Cardiac muscle cell (in vitro differentiated cells and primary cell): ENCODE measurements at places on chromosomes 5 and 9. TPM values are rescaled to one million over a fixed set of nuclear protein-coding genes. Genes with fewer than 3 reads are reported as not detected.

SCAI gene
- 4.6 and 15.0 TPM in 2 replicates for total RNA-seq

GRCh38 chr5:170642776-170643436 is 139.1 kb downstream of the KCNIP1 start:
- no peak overlapping the region for H3K27ac ChIP-seq
- H3K27me3 ChIP-seq, result peaks cover 3% of the 10 kb centered on the region
- H3K4me1 ChIP-seq, result no peaks in the 10 kb centered on the region
- H3K4me3 ChIP-seq, result no peak overlapping the region

- no peaks in the 10 kb centered on the region for H3K36me3 ChIP-seq
- no peak for DNase-seq
- no peaks in the 10 kb centered on the region for H3K27me3 ChIP-seq
- H3K27ac ChIP-seq, result no peak overlapping the region
- H3K4me1 ChIP-seq, result no peaks in the 10 kb centered on the region
Measured at GRCh38 chr9:96430377-96430776, 12.2 kb upstream of the ZNF367 start.

MYOT gene
- not detected in 2 replicates for total RNA-seq

GRCh38 chr9:131019388-131020239 is 10.6 kb downstream of the LAMC3 start:
- H3K36me3 ChIP-seq, result no peaks in the 10 kb centered on the region
- no peaks in the 10 kb centered on the region for H3K27me3 ChIP-seq
- H3K4me3 ChIP-seq, result no peak overlapping the region
- no peaks in the 10 kb centered on the region for H3K4me1 ChIP-seq
- H3K27ac ChIP-seq, result no peak overlapping the region
- no peak for DNase-seq
